ENCODE measurements at places on chromosomes 1 and 21. TPM values are rescaled to one million over a fixed set of nuclear protein-coding genes. Genes with fewer than 3 reads are reported as not detected.

ADAMTS5 gene
- 2.1 TPM for total RNA-seq

CYP4B1 gene
- total RNA-seq: not detected

COL16A1 gene
- total RNA-seq: 90.8 TPM

AMY1C gene
- total RNA-seq: not detected

LCE1B gene
- total RNA-seq: not detected

APCS gene
- total RNA-seq: not detected

S100A5 gene
- total RNA-seq: 0.26 TPM
